A549 treated with Hydrocortisone at 1 μM for 4 hours (cell line): ENCODE measurements at places on chromosomes 4 and X. TPM values are rescaled to one million over a fixed set of nuclear protein-coding genes. Genes with fewer than 3 reads are reported as not detected.

Gene ARX
- 0.38 to 0.72 TPM (median 0.62 TPM) in 5 replicates for total RNA-seq

Gene EFHC2
- total RNA-seq: 0.08 to 0.38 TPM (median 0.23 TPM) in 5 replicates

Gene SMIM10L2A
- 0.15 to 0.22 TPM (median 0.20 TPM) in 5 replicates for total RNA-seq

Gene SYNPO2
- total RNA-seq: 0.68 to 1.1 TPM (median 1.0 TPM) in 5 replicates

Gene IQCM
- not detected in 5 replicates for total RNA-seq

Gene C4orf51
- total RNA-seq: not detected in 5 replicates

Gene LINC00632
- total RNA-seq: 0.94 to 1.7 TPM (median 1.4 TPM) in 5 replicates

Gene HMX1
- total RNA-seq: 0.09 to 0.13 TPM (median 0.10 TPM) in 4 of 5 replicates, not detected in the other

Gene OTUD6A
- not detected in 5 replicates for total RNA-seq

Gene FAM47A
- not detected in 5 replicates for total RNA-seq

Gene SPACA5
- total RNA-seq: not detected in 5 replicates
